ENCODE measurements at places on chromosomes 2 and 18.

DNA sequence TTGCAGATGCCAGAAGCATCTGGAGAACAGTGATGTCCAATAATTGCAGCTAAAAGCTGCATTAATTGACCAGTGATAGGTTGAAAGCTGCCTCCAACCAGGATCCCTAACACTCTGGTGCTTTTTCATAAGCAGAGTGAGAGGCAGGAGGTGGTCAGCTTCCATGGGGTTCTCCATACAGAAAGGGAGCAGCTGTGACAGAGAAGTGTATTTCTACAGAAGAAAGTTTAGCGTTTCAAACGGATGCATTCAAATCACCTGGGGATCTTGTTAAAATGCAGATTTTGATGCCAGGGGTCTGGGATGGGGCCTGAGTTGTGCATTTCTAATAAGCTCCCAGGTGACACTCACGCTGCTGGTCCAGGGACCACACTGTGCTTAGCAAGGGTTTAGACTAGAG lies 216.5 kb upstream of the NRP2 start:
- no peak for DNase-seq

DNA sequence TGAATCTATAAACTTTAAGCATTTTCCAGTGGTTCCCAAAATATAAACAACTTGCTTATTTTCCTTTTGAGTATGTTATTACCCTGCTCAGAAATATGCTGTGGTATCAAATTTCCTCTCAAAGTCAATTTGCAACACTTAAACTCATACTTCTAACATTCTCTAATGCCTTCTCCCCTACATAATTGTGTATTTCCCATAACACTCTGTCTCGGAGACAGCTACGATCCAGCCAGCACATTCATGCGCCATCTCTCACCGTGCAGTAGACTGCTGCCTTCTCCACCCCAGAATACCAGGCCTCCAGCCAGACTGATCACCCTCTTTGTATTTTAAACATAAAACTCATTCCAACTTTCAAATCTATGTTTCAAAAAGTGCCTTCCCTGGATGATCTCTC lies 41.8 kb downstream of the TIMM21 start:
- DNase-seq, result no peak

DNA sequence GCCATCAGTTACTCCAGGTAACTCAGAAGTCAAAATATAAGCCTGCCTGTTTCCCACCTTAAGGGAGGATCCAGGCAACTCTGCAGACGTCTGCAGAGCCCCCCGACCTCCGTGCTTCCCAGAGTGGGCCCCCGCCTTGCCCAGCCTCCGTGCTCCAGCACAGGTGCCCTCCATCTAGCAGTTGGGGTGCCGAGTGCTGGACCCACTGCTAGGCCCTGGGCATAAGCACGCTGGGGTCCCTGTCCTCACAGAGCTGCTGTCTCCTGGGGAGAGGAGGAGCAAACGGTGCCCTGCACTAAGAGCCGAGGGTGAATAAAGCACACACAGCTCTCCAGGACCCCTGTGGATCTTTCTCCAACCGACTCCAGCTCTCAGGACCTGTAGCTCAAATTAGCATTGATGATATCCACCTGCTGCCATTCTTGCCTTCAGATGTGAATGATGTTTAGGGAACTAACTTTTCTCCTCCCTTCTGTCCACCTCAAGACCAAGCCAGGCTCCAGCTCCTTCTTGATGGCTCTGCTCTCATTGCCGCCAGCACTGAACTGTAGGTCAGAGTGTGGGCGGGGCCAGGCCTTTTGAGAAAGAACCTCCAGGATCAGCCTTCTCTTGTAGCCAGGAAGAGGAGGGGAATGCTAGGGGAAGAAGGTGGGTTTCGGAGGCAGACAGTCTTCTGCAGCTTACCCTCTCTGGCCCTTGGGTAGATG lies 121.2 kb downstream of the SMAD7 start:
- DNase-seq, result no peak

DNA sequence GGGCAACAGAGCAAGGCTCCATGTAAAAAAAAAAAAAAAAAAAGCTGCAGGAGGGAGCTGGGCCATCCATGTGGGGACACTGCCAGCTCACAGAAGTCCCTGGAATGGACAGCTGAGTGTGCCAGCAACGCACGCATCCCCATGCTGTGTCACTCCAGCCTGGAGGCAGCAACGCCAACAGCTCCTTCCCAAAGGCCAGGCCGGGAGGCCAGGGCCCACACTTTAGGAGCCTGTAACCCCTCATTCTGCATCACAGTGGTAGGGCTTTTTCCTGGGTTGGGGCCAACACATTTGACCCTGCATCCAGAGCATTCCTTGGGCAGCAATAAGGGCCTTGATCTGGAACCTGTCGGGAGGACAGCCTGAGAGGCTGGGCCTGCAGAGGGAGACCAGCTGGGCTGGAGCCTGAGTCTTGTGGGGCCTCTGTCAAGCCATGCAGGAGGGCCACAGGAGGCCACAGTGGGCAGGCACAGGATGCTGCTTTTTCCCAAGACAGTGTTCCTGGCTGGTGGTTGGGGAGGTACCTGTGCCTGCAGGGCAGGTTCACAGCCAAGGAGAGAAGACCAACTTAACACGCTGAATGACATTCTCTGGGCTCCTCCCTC lies 16.8 kb upstream of the KCNK3 start:
- no peak for DNase-seq

- peak; percentile 43 for DNase-seq
Observed at GRCh38 chr2:84782717-84783442, 98.0 kb downstream of the TRABD2A start.
